ENCODE measurements at places on chromosomes 7 and 10.
A peak's percentile ranks its signal among the peaks of the same experiment; 100 is the strongest.

GRCh38 chr10:103668351-103669242 lies 175.1 kb downstream of the NEURL1 start:
- no peak overlapping the region for H3K27ac ChIP-seq
- peak overlapping the region; percentile 68 for H3K4me3 ChIP-seq
- peaks cover 20% of the 10 kb centered on the region for H3K4me1 ChIP-seq
- no peak for DNase-seq
- peaks cover 5% of the 10 kb centered on the region for H3K36me3 ChIP-seq

DNA sequence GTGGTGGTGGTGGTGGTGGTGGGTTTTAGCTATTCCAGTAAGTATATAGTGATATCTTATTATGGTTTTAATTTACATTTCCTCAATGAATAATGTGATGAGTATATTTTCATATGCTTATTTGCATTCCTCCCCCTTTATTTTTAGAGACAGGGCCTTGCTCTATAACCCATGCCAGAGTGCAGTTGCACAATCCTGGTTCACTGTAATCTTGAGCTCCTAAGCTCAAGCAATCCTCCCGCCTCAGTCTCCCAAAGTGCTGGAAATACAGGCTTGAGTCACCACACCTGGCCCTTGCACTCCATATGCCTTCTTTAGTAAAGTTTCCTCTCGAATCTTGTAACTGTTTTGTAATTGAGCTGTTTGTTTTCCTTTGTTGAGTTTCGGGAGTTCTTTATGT lies 577.7 kb upstream of the AUTS2 start:
- H3K27ac ChIP-seq = no peak overlapping the region
- H3K27me3 ChIP-seq = no peaks in the 10 kb centered on the region

DNA sequence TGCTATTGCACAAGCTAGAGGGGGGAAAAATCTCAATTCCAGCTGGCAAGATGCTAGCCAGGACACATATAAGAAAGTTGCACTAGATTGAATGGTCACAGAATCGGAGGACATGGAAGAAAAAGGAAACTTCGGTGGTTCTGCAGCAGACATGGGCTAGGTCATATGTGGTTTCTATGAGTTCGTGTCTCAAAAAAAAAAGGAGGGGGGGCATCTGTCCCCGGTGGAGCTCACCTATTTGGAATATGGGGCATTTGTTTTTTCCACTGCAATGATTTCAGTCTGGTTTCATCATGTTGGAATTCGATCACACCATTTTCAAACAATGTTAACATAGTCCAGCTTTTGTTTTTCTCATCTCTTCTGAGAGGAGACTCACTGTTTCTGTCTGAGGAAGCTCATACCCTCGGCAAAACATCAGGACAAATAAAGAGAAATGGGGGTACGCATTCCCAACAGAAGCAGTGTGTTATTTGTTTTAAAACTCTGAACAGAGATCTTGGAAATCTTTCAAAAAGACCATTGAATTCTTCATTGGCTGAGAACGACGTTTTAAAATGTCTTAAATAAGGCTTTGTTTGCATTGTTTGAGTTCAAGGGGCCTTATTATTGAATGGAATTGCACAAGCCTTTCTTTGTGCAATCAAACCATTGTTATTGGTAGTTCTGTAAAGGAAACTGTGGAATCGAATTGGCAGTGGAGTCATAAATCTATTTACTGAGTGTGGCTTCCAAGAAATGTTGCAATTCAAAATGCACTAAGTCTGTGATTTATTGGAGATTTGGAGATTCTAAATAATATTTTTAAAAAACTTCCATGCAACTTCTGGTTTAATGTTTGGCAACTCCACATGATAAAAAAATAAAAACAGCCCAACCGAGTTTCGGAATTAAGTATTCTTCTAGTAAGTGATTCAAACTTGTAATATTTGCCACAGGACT lies 173.2 kb downstream of the RTKN2 start:
- H3K4me3 ChIP-seq = peak overlapping the region; percentile 53
- H3K27me3 ChIP-seq = no peaks in the 10 kb centered on the region
- peak; percentile 51 for DNase-seq
- H3K27ac ChIP-seq = peak overlapping the region; percentile 92

DNA sequence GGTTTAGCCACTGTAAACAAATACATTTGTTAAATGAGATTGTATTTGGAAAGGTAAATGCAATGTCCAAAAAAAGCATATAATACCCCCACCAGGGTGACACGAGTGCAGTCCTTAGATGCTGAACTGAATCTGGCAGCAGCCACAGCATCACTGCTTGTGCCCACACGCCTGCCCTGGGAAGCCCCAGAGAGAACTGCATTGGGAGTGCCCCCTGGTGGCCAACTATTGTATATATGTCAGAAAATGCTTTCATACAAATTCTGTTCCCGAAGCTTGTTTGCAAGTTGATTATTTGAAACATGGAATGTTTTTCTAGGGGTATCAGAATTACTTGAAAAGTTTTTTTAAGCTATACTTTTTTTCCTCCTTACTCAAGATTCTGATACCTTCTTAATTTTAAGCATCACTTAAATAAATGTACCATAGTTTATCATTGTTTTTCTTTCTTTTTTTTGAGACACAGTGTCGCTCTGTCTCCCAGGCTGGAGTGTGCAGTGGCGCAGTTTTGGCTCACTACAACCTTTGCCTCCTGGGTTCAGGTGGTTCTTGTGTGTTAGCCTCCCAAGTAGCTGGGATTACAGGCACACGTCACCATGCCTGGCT lies 50.1 kb downstream of the LANCL2 start:
- no peak overlapping the region for H3K4me3 ChIP-seq
- H3K27ac ChIP-seq = no peak overlapping the region
- H3K36me3 ChIP-seq = peaks cover 7% of the 10 kb centered on the region
- no peaks in the 10 kb centered on the region for H3K4me1 ChIP-seq

DNA sequence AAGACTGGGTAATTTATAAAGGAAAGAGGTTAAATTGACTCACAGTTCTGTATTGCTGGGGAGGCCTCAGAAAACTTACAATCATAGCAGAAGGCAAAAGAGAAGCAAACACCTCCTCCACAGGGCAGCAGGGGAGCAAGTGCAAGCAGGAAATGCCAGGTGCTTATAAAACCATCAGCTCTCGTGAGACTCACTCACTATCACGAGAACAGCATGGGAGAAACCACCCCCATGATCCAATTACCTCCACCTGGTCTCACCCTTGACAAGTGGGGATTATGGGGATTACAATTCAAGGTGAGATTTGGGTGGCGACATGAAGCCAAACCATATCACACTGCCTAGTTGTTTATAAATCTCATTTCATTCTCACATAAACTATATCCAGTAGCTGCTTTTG lies 28.0 kb upstream of the CPN1 start:
- H3K4me3 ChIP-seq = no peak overlapping the region
- H3K36me3 ChIP-seq = no peaks in the 10 kb centered on the region
- no peak for DNase-seq
- H3K4me1 ChIP-seq = no peaks in the 10 kb centered on the region

GRCh38 chr10:84329196-84329611 lies 815 bp downstream of the CCSER2 start:
- no peaks in the 10 kb centered on the region for H3K36me3 ChIP-seq
- peak; percentile 75 for DNase-seq
- H3K4me3 ChIP-seq = peak overlapping the region; percentile 98
- H3K4me1 ChIP-seq = peaks cover 6% of the 10 kb centered on the region

DNA sequence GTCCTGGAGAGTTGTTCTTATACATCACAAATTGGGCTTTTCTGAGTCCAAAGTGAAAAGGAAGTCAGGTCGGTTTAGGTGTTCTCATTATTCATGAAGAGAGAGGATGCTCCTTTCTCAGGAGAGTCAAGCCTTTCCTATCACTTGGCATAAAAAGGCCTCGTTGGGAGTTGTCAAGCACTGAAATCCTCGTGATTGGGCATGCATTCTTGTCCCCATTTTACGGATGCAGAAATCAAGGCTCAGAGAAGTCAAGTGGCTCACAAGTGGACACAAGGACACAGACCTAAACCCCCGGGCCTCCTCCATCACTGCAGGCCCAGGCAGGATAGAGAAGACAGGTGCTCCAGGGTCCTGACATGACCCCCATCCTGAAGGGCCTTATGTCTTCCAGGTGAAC lies 8.5 kb downstream of the RBP3 start:
- H3K4me1 ChIP-seq = peaks cover 5% of the 10 kb centered on the region
- H3K27me3 ChIP-seq = peaks cover 24% of the 10 kb centered on the region
- no peak overlapping the region for H3K4me3 ChIP-seq
- H3K36me3 ChIP-seq = no peaks in the 10 kb centered on the region
- H3K27ac ChIP-seq = no peak overlapping the region

GRCh38 chr7:86939197-86939814 lies 120.1 kb downstream of the ELAPOR2 start:
- no peaks in the 10 kb centered on the region for H3K4me1 ChIP-seq
- peak; percentile 74 for DNase-seq
- H3K27me3 ChIP-seq = no peaks in the 10 kb centered on the region

GRCh38 chr10:7915923-7916536 lies 97.7 kb downstream of the TAF3 start:
- DNase-seq = peak; percentile 26
- no peak overlapping the region for H3K4me3 ChIP-seq
- H3K4me1 ChIP-seq = no peaks in the 10 kb centered on the region
- H3K27ac ChIP-seq = no peak overlapping the region
- no peaks in the 10 kb centered on the region for H3K36me3 ChIP-seq

- no peaks in the 10 kb centered on the region for H3K4me1 ChIP-seq
- H3K27me3 ChIP-seq = peaks cover 5% of the 10 kb centered on the region
- DNase-seq = no peak
Measured at GRCh38 chr10:12852687-12853086, 148.8 kb downstream of the CCDC3 start.

DNA sequence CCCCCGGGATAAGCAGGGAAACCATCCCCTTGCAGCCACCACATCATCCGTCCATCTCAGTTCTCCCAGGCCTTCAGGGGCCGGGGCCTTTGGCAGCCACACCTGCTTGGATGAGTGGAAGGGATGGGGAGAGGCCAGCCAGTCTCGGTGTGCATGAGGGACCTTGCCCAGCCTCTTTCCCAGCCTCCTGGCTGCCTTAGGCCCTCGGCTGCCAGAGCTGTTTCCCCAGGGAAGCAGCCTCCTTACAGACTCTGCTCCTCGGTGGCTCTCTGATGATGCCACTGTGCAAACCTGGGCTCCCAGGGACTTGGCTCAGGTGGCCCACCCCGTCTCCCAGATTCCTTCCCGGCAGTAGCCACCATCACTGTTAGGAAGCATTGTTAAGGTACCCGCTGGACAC lies 14.7 kb downstream of the FGF8 start:
- no peak overlapping the region for H3K27ac ChIP-seq
- no peaks in the 10 kb centered on the region for H3K36me3 ChIP-seq
- no peak for DNase-seq
- H3K4me3 ChIP-seq = no peak overlapping the region

DNA sequence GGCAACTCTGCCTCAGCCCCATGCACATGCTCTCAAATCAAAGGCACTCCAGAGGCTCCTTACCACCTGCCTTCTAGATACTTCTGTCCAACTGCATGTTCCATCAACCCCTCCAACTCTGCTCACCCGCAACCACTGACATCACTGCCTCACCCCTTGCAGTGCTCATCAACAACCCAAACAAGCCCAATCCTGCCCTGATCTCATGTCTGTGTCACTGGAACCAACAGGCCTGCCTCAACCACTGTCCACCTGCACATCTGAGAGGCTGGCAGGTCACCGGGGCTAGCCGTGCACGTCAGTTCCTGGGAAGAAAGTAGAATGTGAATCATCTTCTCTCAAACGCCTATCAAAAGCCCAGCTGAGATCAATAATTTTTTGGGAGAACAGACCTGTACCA lies 33.3 kb downstream of the CTBP2 start:
- no peaks in the 10 kb centered on the region for H3K27me3 ChIP-seq
- no peak overlapping the region for H3K4me3 ChIP-seq
- peaks cover 42% of the 10 kb centered on the region for H3K36me3 ChIP-seq
- DNase-seq = no peak
- H3K4me1 ChIP-seq = peaks cover 13% of the 10 kb centered on the region
